ENCODE measurements at places on chromosomes 12 and 14.

- DNase-seq = no peak
These were observed 160.8 kb upstream of the KRR1 start for GRCh38 chr12:75672200-75672599.

GRCh38 chr12:5581616-5582015 lies 149.7 kb downstream of the NTF3 start:
- DNase-seq = no peak

DNA sequence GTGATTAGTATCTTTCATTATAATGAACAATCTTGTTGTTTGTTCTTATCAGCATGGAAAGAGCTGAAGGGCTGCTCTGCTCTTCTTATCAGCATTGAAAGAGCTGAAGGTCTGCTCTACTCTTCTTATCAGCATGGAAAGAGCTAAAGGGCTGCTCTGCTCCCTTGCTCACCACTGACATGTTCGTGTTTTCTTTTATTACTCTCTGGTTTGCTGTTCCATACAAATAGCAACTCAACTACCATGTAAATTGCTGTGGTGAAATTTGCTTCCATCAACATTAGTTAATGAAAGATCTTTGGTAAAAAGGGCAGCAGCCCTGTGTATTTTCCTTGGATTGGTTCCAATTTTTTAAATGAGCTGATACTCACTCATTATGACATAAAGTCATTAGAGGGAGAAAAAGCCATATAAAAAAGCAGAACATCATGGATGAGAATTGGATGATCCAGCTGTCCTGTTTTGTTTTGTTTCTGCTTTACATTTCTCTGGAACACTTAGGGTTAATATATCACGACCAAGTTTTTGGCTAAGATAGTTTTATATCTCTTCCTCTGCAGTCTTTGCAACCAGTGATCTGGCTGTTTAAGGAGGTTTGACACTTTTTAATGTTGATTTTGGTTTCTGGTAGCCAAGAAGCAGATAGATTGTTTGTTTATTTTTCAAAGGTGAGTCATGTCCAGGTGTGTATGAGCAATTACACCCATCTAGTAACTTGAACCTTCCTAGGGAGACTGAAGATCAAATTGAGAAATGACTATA lies 356.6 kb downstream of the CEP128 start:
- no peak for DNase-seq

DNA sequence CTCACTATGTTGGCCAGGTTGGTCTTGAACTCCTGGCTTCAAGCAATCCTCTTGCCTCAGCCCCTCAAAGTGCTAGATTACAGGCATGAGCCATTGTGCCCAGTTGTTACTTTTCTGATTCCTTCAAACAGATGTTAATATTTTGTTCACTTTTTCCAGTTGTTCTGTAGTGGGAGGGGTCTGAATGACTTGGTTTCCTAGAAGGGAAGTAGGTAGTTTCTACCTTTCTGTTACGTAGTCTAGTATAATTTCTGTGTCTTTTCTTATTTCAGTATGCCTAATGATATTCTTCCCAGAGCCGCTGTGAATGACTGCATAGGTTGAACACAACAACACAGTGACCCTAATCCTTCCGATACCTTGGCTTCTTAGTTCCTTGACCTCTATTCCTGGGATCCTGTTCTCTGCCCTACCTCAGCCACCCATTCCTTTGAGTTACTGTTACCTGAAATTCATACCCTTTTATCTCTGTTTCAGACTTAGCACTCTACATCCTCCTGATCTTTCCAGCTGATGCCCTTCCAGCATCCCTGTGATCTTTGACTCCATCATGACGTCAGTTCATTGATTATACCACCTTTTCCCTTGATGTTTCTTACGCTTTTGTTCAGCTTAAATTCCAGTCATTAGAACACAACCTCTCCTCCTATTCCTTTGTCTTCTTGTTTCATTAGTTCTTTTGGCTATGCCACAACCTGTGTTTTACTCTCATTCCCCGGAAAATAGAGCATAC lies 33.3 kb downstream of the RCOR1 start:
- no peak for DNase-seq

DNA sequence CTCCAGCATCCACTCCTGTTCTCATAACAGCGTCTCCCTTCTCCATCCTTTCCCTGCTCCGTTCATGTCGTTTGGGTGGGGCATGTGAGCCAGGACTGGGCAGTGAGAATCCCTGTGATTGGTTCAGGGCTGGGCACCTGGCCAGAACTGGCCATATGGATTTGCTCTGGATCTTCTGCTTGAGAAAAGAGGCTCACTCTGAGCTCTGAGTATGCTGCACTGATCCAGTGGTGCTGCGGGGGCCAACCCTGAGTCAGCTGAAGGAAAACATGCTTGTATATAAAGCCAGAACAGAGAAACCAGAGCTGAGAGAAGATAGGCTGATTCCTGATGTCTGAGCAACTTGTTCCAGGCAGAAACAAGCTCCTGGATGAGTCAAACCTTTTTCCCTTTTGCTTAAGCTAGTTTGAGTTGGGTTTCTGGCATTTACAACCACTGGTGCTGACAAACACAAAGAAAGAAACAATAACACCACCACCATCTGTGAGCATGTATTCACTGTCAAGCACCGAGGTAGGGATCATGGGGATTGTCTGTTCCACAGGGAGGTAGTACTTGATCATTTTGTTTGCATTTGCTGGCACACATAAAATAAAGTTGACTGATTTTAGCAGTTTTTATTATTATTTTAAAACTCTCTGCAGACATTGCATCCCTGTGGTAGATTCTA lies 14.0 kb upstream of the HPD start:
- no peak for DNase-seq

DNA sequence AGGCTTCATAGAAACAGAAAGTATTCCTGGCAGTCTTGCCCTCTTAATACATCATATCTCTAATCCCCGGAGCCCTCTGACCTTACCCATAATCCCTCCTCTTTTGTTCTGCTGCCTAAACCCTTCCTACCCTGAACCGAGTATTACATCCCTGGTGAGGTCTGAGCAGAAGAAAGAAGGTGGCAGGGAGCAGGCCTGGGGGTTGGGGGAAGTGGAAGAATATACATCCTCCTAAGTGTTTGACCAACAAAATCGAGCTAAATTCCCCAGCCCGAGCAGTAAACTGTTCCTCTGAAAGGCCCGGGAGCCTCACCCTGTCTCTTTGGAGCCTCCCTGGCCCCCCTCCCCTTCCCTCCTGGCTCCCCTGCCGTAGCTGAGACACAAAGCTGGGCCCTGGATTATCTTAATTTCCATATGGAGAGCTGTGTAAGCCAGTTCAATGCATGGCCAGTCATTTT lies 192.6 kb upstream of the LHX5 start:
- DNase-seq = no peak

- DNase-seq = no peak
These were observed 45.9 kb downstream of the AEBP2 start for GRCh38 chr12:19485240-19485639.

DNA sequence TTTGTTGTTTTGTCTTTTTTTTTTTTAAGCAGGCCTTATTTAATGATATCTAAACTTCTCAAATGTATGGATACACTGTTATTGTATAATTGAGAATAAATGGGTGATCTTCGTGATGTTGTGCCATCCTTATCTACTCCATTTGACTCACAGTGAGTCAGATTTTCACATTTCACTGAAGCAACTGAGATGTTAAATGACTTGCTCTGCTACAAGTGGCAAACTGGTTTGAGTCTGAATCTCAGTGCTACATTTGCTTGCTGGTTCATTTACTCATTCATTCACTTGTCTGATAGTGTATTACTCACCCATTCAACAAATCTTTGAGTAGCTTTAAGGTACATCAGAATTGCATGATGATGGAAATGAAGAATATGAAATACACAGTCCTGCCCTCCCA lies 2.6 kb downstream of the KIAA0586 start:
- no peak for DNase-seq

GRCh38 chr14:69990323-69990722 lies 111.1 kb downstream of the SMOC1 start:
- DNase-seq = no peak

DNA sequence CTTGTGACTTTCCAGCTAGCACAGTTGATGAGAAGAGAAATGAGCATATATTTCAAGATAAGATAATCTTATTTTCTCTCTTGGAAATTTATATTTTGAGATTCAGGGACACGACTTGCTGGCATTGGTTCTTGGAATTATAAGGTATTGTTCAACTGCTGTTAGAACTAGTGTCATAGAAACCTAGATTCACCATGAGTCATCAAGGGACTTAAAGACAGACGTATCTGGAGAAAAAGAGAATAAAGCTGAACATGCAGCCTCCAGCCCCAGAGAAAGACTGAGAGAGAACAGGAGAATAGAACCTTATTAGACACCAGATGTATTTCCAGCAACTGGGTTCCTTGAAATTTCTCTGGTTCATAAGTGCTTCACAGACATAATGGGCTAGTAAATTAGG lies 194.4 kb upstream of the PPFIA2 start:
- no peak for DNase-seq

DNA sequence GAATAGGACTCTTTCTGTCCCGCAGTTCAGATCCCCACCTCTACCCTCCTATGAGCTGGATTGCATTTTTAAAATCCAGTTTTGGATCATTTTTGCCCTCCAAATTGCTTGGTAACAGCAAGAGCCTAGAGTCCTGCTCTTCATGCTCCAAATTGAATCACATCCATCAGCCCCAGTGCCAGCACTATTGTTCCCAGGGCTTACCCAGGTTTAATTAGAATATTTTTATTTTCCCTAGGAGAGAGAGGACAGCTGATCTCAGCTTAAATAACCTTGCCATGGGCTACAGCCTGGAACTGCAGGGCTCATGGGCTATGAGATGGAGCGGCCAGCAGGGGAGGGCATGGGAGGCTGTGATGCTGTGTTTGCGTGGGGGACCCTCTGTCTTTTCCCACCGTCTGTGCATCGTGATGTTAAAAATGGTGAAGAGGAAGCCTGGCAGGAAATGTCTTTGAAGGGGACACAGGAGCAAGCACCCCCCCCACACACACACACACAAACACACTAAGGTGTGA lies 59.4 kb upstream of the WSCD2 start:
- DNase-seq = no peak

GRCh38 chr12:117521346-117521745 lies 159.9 kb upstream of the NOS1 start:
- no peak for DNase-seq

DNA sequence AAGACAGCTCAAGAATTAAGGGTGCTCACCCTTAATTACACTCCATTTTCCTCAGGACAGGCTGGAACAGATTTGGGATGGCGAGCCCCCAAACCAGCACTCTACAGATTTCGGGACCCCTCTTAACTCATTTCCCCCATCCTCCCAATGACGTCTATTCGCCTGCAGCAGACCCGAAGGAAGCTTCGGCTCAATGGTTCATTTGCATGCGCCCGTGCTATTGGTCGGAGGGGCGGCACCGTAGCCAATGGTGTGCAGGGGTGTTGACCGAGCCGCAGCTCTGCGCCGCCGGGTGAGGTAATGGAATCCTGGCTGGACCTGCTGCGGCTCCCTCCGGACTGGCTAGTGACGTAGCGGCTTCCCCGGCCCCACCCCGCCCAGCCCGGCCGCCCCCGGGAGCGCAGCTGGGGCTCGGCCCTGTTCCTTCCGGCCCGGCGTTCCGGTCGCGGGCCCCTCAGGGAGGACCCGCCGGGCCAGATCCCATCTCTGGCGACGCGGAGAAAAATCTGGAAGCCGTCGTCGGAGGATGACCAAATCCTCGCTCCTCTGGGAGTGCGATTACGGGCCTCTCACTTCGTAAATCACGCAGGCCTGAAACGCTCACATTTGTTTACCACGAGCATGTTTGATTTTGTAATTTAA lies 18.3 kb upstream of the NR4A1 start:
- DNase-seq = peak; percentile 80

DNA sequence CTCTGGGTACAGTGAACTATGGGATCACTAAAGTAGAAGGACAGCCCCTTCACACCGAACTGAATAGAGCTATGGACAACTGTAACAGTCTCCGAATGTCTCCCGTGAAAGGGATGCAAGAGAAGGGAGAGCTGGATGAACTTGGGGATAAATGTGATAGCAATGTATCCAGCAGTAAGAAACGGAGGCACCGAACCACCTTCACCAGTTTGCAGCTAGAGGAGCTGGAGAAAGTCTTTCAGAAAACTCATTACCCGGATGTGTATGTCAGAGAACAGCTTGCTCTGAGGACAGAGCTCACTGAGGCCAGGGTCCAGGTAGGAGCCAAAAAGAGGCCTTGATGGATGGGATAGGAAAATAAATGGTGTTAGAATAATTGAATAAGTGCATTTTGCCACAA lies 3.5 kb downstream of the ALX1 start:
- no peak for DNase-seq

- no peak for DNase-seq
These were observed at the start of gene ACSM4 for GRCh38 chr12:7303772-7304171. Gene ACSM4, plus strand, starts transcription at chr12:7304072. Its CDS starts 260 bp downstream, at chr12:7304332.

- no peak for DNase-seq
These were observed 27.6 kb downstream of the TUBA1A start for GRCh38 chr12:49161092-49161795.

DNA sequence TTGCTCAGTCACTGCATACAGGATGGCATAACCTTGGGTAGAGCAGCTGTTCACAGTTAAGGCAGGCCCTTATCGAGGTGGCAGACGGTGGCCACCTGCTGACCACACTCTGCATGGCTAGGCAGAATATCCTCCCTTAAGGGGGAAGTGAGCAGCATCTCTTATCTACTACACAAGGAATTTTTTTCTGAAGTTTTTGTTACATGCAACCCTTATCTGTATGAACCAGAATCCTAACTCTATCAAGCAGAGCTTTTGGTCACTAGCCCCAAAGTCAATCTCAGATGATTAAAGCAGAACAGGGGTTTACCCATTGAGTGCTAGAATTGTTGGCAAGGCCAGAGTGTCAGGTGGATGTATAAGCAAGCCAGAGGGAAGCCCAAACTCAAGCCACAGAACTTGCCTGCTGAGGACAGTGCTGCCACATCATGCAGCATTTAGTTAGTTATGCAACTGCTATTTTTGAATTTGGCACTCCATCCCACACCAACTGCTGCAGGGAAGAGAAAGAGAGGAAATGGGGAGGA lies 192.8 kb downstream of the TBX5 start:
- no peak for DNase-seq

GRCh38 chr14:104442107-104442551 lies 137.4 kb upstream of the C14orf180 start:
- DNase-seq = no peak

GRCh38 chr14:80477388-80478160 lies 266.3 kb upstream of the DIO2 start:
- no peak for DNase-seq

DNA sequence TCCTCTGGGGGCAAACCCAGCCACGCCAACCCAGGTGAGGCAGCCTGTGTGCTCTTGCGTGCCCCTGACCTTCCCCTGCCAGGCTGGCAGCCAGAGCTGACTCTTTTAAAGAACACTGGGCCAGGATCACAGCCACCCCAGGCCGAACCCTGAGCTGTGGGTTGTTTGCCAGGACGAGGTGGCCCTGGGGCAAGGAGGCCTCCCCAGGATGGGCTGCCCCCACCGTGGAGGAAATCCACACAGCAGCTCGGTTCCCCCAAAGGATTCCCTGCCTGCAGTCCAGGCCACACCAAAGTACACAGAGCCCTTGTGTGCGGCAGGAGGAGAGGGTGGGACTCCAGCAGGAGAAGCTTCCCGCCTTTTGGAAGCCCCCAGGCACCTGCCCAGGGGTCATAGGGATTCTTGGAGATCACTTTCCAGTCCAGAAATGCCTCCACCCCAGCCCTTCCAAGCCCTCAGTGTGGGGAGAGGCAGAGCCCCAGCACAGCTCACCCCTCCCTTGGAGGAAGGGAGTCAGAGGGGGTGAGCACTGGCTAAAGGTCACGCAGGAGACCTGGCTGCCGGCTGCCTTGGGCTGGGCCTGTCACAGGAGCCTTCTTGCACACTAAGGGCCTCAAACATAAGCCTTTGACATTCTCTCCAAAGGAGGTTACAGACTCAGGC lies 115.6 kb downstream of the CALM1 start:
- DNase-seq = no peak

- DNase-seq = no peak
These were observed 15.3 kb downstream of the COL2A1 start for GRCh38 chr12:47989023-47989417.

Data from stimulated activated CD8-positive, alpha-beta memory T cell treated with anti-CD3 and anti-CD28 coated beads, Interleukin-7, amount 100 ng/mL, for 1 hour (primary cell).